Karpas-422 (cell line): ENCODE measurements at places on chromosomes 1 and 21. TPM values are rescaled to one million over a fixed set of nuclear protein-coding genes. Genes with fewer than 3 reads are reported as not detected.

The HTR6 gene
- total RNA-seq = not detected in 2 replicates

The DCST2 gene
- total RNA-seq = 1.3 and 3.5 TPM in 2 replicates

The OR14K1 gene
- total RNA-seq = not detected in 2 replicates

The TFF1 gene
- not detected in 2 replicates for total RNA-seq

The RBM11 gene
- total RNA-seq = not detected in 2 replicates

The MYOG gene
- not detected in 2 replicates for total RNA-seq

The C1orf141 gene
- total RNA-seq = not detected in 2 replicates

The TGFB2 gene
- total RNA-seq = not detected in 2 replicates

The DIO1 gene
- total RNA-seq = not detected in 2 replicates

The SAMD13 gene
- total RNA-seq = 1.6 and 3.1 TPM in 2 replicates

DNA sequence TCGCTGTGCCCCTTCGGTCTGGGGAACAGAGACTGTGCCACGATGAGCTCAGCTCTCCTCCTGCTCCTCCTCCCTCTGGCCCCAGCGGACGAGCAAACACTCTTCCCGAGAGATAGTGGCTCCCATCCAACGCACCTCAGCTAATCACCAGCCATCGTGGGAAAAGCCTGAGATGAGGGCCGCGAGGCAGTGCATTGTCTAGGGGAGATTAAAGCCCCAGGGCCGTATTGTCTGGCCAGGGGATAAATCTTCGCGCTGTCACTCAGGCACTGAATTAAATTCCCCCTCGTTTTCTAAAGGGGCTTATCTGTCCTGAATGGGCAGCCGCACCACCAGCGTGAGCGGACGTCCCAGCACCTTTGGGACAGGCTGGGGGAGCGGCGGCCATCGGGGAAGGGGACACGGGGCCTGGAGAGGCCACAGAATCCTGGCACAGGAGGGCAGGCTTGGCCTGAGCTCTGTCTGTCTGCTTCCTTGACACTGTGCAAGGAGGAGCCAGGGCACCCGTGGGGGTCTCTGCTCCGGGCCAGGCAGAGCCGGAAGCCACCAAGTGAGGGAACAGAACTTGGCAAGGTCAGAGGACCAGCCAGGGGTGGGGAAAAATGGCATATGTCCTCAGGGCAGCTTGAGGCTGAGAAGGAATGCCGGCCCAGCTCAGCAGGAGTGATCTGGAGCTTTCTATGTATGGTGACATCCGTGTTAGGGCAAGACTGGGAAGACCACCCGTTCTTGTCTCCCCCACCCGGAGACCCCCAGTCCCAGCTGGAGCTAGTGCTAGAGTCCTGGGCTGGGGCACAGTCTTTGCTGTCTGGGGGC lies 32.3 kb downstream of the PRDM16 start:
- H3K4me3 ChIP-seq = no peak overlapping the region
- H3K27me3 ChIP-seq = no peaks in the 10 kb centered on the region
- H3K27ac ChIP-seq = no peak overlapping the region
- H3K4me1 ChIP-seq = no peaks in the 10 kb centered on the region

GRCh38 chr21:38142224-38142623 lies 114.6 kb upstream of the KCNJ15 start:
- no peak overlapping the region for H3K27ac ChIP-seq
- no peaks in the 10 kb centered on the region for H3K27me3 ChIP-seq
- no peaks in the 10 kb centered on the region for H3K36me3 ChIP-seq
- no peak for DNase-seq
- H3K4me3 ChIP-seq = no peak overlapping the region

DNA sequence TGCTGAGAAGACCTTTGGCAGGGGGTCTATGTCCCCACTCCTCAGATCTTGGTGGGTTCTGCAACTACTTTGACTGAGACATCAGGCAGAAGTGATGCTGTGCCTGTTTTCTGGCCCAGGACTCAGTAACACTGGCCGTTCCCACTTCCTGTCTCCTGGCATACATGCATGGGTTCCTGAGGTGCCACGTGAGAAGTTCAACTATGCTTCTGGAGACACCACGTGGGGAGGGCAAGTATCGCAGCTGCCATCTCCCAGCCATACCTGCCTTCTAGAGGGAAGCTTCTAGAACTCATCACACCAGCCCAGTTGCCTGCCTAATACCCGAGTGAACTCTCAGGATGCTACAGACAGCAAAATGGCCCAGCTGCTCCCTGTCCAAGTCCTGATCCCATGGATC lies 65.8 kb downstream of the TRABD2B start:
- H3K36me3 ChIP-seq = no peaks in the 10 kb centered on the region
- peak; percentile 82 for DNase-seq
- H3K4me1 ChIP-seq = no peaks in the 10 kb centered on the region
- no peak overlapping the region for H3K4me3 ChIP-seq
- no peak overlapping the region for H3K27ac ChIP-seq

DNA sequence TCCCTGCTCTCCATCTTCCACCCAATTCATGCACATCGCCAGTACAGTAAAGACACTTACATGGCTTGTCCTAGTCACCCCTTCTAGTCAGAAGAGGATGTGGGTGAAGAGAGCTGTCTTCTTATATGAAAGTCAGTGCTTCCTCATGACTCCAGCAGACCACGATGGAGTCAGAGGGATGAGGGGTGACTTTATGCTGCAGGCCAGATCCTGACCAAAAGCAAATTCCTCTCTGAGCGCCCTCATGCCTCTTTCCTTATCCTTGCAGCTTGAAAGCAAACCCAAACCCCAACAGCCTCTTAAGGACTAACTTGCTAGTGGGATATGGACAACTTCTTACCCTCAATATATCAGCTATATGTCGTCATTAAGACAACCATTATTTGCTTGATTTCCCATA lies 348.2 kb upstream of the DUSP10 start:
- DNase-seq = no peak
- no peaks in the 10 kb centered on the region for H3K4me1 ChIP-seq
- H3K36me3 ChIP-seq = no peaks in the 10 kb centered on the region

DNA sequence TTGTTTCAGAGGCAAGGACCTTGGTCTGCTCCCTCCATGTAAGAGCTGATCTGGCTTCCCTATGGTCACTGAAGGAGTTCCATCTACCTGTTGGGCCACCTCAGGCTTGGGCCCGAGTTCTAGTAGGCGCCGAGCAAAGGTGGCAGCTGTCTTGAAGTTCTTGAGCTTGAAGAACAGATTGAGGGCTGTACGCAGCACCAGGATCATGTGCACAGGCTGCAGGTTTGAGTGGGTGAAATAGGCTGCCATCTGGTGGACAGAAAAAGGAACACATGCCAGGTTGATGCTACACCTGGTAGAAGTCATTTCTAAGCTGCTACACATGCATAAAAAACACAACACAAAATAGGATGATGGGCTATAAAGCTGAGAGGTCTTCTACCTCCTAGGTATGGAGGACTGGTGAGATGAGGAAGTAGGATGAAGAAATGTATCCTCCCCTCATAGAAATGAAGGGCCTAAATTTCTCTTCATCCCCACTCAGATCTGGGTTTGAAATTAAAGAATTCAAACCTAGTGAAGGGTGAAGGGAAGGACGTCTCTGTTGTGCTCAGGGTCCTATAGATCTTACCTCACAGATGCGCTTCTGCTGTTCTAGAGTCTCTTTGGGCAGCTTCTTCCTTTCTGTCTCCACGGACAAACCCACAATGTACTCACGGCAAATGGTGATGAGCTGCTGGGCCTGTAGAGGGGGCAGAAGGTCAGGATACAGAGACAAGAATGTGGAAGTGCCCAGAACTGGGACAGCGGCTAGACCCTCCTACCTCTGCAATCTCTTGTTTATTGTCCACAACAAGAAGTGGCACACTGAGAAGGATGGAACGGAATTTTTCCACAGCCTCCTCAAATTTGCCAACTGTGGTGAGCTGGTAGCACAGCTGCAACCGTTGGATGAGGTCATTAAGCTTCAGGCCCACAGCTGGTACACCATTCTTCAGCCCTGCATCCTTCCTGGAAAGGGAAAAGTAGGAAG lies 6.6 kb upstream of the PEX19 start:
- H3K27me3 ChIP-seq = no peaks in the 10 kb centered on the region
- no peak overlapping the region for H3K27ac ChIP-seq
- peaks cover 54% of the 10 kb centered on the region for H3K36me3 ChIP-seq
- no peak overlapping the region for H3K4me3 ChIP-seq

DNA sequence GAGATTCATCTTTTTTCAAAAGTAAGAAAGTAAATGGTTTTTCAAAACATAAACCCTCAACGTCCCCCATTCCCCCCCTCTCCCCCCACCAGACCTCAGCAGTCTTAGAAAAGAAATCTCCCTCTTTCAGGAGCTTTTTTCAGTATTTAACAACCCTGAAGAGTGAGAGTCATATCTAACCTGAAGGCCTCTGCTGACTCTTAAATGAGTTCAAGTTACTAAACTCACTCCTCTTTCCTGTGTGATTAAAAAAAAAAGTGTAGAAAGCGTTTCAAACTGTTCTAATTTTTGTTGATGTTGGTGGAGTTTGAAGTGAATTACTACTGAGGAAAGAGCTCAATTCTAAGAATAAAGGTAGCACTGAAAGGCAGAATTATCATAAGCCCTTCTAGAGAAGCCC lies 93.7 kb downstream of the VAV3 start:
- peaks cover 4% of the 10 kb centered on the region for H3K36me3 ChIP-seq
- H3K4me1 ChIP-seq = peaks cover 17% of the 10 kb centered on the region
- H3K27ac ChIP-seq = no peak overlapping the region
- no peak overlapping the region for H3K4me3 ChIP-seq
- peak; percentile 7 for DNase-seq

DNA sequence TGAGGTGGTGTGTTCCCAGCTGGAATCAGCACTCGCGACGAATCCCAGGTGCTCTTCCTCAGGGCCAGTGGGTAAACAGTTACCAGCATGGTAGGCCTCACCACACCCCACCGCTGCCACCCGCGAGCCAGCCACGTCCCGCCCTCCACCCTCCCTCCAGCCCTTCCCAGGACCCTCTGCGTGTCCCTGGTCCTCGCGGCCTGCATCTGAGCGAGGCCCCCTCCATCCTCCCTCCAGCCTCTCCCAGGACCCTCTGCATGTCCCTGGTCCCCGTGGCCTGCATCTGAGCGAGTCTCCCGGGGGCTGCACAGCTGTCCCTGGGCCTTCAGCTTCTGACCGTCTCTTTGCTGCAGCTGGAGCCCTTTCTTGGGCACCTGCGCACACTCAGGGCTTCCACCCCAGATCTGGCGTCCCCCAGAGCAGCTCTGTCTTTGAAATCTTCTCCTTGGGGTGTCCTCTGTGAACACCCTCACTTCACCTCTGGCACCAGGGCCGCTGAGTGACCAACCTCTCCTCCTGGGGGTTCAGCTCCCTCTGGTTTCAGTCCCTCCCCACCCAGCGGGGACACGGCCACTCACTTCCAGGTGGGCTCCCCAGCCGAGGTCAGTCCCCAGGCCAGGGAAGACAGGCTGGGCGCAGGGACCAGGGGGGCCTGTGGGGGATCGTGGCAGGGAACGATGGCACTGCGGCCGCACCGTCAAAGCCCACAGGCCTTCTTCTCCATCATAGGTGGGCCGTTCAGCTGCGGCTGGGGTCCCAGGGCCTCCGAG lies 57.8 kb upstream of the COL6A2 start:
- H3K36me3 ChIP-seq = no peaks in the 10 kb centered on the region
- no peak overlapping the region for H3K27ac ChIP-seq
- no peaks in the 10 kb centered on the region for H3K27me3 ChIP-seq
- H3K4me3 ChIP-seq = no peak overlapping the region
- DNase-seq = no peak

DNA sequence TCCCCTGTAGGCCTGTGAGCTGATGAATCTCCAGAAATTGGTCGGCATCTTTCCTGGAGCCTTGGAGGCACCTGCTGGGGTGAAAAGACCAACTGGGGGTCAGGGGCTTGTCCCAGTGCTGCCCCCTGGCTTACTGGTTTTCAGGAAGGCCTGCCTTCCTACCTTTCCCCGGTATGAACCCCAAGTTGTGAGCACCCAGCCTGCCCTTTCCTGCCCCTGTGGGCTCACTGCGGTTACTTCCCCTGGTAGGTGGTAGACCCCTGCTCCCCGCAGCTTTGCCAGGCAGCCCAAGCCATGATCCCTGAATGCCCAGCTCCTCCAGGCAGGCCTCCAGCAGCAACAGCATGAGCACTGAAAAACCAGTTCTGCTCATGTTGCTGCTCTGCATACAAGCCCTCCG lies 10.2 kb downstream of the DMRTB1 start:
- DNase-seq = no peak
- H3K4me1 ChIP-seq = no peaks in the 10 kb centered on the region

DNA sequence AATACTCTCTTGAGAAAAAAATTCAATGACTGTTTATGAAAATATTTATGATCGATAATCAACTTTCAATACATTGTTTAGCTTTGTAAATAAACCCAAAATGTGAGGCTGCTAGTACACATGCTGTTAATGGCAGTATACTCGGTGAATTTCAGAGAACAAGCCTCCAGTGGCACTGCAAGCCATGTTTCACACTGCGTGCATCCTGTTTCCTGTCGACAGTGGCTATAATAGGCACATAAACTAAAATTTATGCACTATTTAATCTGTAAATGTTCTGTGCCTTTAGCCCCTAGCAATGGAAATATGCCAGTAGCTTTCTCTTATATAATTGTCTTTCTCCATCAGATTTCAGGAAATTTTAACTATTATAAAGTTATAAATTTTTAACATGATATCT lies 26.3 kb upstream of the RGS18 start:
- no peak overlapping the region for H3K4me3 ChIP-seq
- no peaks in the 10 kb centered on the region for H3K36me3 ChIP-seq
- no peaks in the 10 kb centered on the region for H3K4me1 ChIP-seq
- H3K27ac ChIP-seq = no peak overlapping the region

DNA sequence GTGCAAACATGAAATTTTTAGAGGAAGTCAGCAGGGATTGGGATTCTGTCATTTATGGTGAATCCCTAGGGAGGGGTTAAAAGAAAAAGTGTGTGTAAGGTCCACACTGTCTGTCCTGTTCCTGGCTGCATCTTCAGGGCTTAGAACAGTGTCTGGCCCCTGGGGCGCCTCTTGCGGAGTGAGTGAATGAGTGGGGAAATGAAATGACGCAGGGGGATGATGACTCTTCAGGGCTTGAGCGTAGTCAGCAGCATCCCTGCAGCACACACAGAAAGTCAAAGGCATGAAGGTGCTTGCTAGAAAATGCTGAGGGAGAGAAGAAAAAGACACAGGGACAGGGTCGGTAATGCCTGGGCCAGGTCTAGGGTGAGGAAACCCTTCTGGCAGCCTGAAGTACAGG lies 57.8 kb downstream of the PGBD5 start:
- no peaks in the 10 kb centered on the region for H3K27me3 ChIP-seq
- no peaks in the 10 kb centered on the region for H3K36me3 ChIP-seq
- H3K4me1 ChIP-seq = no peaks in the 10 kb centered on the region
- H3K4me3 ChIP-seq = no peak overlapping the region

- H3K36me3 ChIP-seq = no peaks in the 10 kb centered on the region
- H3K27ac ChIP-seq = no peak overlapping the region
- no peaks in the 10 kb centered on the region for H3K27me3 ChIP-seq
These were observed 387.6 kb downstream of the PCP4 start for GRCh38 chr21:40254540-40255465.

- H3K4me1 ChIP-seq = 0 out of 2 replicates have a peak, but pooled peaks cover 6% of the 10 kb centered on the region
- H3K27me3 ChIP-seq = no peaks in the 10 kb centered on the region
- no peak overlapping the region for H3K4me3 ChIP-seq
- H3K27ac ChIP-seq = no peak overlapping the region
These were observed 8.5 kb upstream of the MTMR11 start for GRCh38 chr1:149945206-149945605.

GRCh38 chr1:112855152-112855828 lies 100.7 kb downstream of the SLC16A1 start:
- no peaks in the 10 kb centered on the region for H3K36me3 ChIP-seq
- no peaks in the 10 kb centered on the region for H3K4me1 ChIP-seq
- no peak overlapping the region for H3K27ac ChIP-seq
- no peak overlapping the region for H3K4me3 ChIP-seq
- no peaks in the 10 kb centered on the region for H3K27me3 ChIP-seq
